ENCODE measurements at places on chromosomes 4 and X.

GRCh38 chr4:38284294-38285030 is 324.3 kb downstream of the PTTG2 start:
- no peak for DNase-seq

DNA sequence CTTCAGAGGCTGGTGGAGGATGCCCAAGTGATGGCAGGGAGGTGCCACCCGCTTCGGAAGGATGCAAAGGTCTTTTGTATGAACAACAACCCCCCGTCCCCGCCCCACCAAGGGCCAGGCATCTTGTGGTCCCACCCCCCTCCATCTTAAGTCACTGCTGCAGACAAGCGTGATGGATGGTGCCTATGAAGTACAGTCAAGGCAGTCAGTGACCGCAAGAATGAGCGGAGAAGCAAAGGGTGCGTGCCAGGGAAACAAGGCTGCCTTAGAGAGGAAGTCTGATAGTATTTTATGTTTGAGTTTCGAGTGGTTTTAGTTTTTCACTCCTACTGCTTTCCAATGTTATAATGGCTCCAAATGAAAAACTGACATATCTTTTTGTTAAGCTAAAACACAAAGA is 68.7 kb upstream of the GPM6B start:
- DNase-seq, result no peak

DNA sequence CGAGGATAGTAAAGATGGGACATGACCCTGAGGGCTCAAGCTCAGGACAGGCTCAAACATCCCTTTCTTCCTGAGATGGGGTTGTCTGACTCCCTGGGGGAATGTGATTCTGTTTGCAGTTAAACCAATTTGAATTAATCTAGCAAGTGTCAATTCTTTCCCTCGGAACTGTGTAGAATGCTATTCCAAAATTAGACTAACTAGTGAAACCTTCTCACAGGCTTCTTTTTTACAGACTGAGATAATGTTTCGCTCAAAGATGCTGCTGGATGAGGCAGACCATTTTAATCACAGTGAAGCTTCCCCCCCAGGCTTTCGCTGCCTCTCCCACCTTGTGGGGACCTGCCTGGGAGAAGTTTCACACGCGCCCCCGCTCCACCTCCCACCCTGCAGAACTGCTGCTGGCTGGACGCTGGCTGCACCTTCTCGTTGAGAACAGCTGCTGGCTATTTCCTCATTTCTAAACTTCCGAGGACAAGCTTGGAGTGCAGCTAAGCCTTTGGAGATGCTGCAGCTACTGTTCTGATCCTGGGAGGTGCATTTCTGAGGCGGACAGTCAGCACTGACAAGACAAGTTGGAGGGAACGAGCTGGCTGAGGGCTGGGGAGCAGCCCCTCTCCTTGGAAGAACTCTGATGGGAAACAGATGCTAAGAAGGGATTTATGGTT is 297.8 kb downstream of the RAPGEF2 start:
- DNase-seq, result no peak

- no peak for DNase-seq
These were observed 276.9 kb upstream of the PCDH7 start for GRCh38 chr4:30443289-30443688.

- DNase-seq, result no peak
These were observed 93.2 kb upstream of the DIAPH2 start for GRCh38 chrX:96591421-96591820.

- DNase-seq, result no peak
These were observed 121.6 kb upstream of the EPHA5 start for GRCh38 chr4:65791812-65792308.

- no peak for DNase-seq
These were observed 46.6 kb downstream of the ZFP42 start for GRCh38 chr4:188042191-188042590.

DNA sequence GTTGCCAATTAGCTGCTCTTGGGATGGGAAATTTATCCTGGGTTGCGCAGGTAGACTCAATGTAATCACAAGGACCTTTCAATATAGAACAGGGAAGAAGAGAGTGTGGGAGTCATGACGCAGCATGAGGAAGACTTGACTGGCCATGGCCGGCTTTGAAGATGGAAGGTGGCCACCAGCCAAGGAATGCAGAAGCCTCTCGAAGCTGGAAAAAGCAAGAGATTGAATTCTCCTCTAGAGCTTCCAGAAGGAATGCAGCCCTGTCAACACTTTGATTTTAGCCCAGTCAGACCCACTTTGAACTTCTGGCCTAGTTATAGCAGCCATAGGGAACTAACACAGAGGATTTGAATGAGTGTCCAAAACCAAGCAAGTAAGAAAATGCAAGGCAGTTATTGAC is 14.7 kb upstream of the SH3KBP1 start:
- DNase-seq, result no peak

- no peak for DNase-seq
These were observed 49.4 kb upstream of the ENOX2 start for GRCh38 chrX:130952266-130953043.

DNA sequence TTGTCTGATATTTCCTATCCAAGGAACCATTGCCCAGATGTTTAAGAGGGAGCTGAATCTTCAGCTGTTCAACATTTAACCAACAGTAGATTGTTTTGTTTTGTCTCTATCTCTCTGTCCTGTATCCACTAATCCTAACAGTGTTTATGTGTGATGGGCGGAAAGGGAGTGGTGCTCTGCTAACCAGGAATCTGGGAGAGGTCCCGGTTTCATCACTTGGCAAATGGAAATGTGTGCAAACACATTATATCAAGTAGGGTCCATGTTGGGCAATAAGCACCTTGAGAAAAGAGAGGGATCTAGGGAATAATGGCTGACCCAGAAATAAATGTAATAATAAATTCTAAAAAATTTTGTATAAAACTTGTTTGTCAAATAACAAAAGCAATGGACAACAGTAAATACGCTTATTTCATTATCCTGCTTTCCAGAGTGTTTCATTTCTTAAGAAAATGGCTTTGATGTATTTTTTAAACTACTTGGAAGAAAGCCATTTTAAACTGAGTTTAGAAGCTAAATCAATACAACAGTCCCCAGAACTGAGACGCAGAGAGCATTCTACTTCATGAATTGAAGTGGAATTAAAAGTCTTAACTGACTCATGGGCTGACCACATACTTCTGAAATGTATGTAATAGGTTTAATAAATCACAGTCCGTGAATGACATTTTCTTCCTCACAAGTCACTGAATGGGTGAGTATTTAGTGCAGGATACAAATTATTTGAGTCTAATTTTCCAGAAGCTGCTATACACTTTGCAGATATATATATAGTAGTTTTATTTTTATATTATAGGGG is 55.8 kb downstream of the EMCN start:
- DNase-seq, result no peak

GRCh38 chrX:57451426-57452020 is 140.3 kb upstream of the ZXDB start:
- no peak for DNase-seq

DNA sequence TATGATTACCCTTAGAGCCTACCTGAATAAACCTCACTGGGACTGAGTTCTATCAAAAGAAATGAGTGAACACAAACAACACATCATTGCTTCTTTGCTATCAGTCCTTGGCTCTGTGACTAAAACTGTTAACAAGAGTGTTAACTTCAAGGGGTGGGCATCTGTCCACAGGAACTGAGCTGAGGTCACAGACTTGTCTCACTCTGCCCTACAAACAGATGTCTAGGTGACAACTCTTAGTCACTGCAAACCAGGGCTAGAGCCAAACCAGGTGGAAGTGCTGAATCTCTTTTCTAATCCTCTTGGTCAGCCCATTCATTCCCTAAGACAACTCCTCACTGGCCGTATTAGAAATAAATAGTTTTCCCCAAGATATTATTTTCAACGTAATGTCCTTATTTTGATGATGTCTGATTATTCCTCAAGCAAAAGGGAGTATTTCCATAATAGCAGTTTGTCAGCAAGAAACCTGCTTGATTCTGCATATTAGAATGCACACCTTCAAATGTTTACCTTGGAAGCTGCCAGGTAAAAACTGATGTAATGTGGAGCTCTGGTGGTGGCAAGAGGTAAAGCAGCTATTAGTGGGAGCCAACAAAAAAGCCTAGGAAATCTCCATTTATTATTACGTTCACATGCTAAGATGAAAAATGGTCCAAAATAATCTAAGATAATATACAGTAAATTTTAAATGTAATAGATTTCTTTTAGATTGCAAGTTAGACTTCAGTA is 4.0 kb downstream of the COL25A1 start:
- DNase-seq, result peak; percentile 57

GRCh38 chr4:99714179-99714578 is 56.6 kb upstream of the C4orf54 start:
- DNase-seq, result no peak

GRCh38 chrX:67558267-67558666 is 14.4 kb downstream of the AR start:
- no peak for DNase-seq

- peak; percentile 59 for DNase-seq
These were observed 754 bp upstream of the KLF3 start for GRCh38 chr4:38663090-38663800.

DNA sequence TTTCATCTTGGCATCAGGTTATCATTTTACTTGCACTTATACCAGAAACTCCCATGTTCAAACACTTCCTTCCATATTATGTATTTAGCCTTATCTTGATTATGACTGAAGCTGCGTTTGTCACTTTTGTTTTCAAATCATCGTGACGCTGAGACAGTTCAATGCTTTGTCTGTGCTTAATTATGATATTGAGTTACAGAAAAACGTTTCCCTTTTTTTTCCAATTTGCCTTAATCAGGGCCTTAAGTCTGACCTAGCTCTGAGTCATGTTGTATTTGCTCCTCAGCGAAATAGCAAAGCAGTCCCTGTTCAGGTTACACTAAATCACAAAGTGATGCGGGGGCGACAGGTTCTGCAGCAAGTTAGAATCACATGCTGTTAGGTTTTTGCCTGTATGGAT is 254.7 kb downstream of the AFF2 start:
- no peak for DNase-seq

Data from NCI-H526 treated with DMSO at 0.1 percent for 48 hours (cell line).